ENCODE measurements at places on chromosomes 3 and 15. TPM values are rescaled to one million over a fixed set of nuclear protein-coding genes. Genes with fewer than 3 reads are reported as not detected.

Gene C3orf33
- 0.74 TPM for total RNA-seq

Gene CPNE4
- total RNA-seq = not detected

Gene GALNT15
- not detected for total RNA-seq

Gene PLCB2
- 305 TPM for total RNA-seq

Gene ALPK3
- total RNA-seq = 0.22 TPM

Gene SYNPR
- not detected for total RNA-seq

Gene APEH
- total RNA-seq = 87.7 TPM

Gene CGNL1
- total RNA-seq = not detected

Gene NR1D2
- total RNA-seq = 113 TPM

Gene AMOTL2
- not detected for total RNA-seq

Gene STIMATE
- 87.7 TPM for total RNA-seq

Gene ERICH6
- total RNA-seq = not detected

Gene TMEM212
- not detected for total RNA-seq

Gene INSYN1
- not detected for total RNA-seq

Gene LTK
- total RNA-seq = 2.0 TPM

Gene NR2C2
- total RNA-seq = 61.5 TPM

Gene MYLK
- total RNA-seq = 2.9 TPM

Gene TEX55
- not detected for total RNA-seq

Gene TEX9
- total RNA-seq = 1.2 TPM

Gene PLA2G4F
- not detected for total RNA-seq

Gene ZNF80
- total RNA-seq = 1.7 TPM

Gene EXD1
- total RNA-seq = not detected

Gene CCK
- total RNA-seq = not detected

Gene C3orf20
- total RNA-seq = 0.37 TPM

Gene TNIK
- total RNA-seq = 162 TPM

Gene ULK3
- 54.4 TPM for total RNA-seq

Gene MYD88
- 49.9 TPM for total RNA-seq

Gene NTRK3
- total RNA-seq = not detected

Gene ADCY5
- total RNA-seq = not detected

Gene SPTSSB
- total RNA-seq = not detected

Gene DPH3
- total RNA-seq = 20.0 TPM

Gene CRABP1
- total RNA-seq = not detected

Gene ATP10A
- 16.1 TPM for total RNA-seq

Gene CHMP2B
- 35.4 TPM for total RNA-seq

Gene DAZL
- total RNA-seq = not detected

Gene CHRNA5
- total RNA-seq = 0.94 TPM

Gene MNS1
- total RNA-seq = not detected

Gene FOXB1
- total RNA-seq = 4.0 TPM

Gene TTC21A
- total RNA-seq = 4.1 TPM

Gene GUCA1C
- total RNA-seq = not detected

Gene TRPC1
- total RNA-seq = 1.6 TPM

Gene SLC6A1
- not detected for total RNA-seq

Gene ATP13A4
- 1.6 TPM for total RNA-seq

Gene LRRK1
- 0.17 TPM for total RNA-seq

Gene SNTN
- not detected for total RNA-seq

Gene GOLGA6L10
- total RNA-seq = 2.3 TPM

Gene COLQ
- total RNA-seq = 5.1 TPM

Gene CHRD
- not detected for total RNA-seq

Gene RASL12
- not detected for total RNA-seq

Gene GCSAM
- total RNA-seq = 11.8 TPM

Gene RHCG
- not detected for total RNA-seq

Gene KCNAB1
- 0.17 TPM for total RNA-seq

Gene PLA1A
- total RNA-seq = not detected
